Cerebellar nuclear complex (tissue), 1 donor: ENCODE measurements at places on chromosomes 7 and 10.

DNA sequence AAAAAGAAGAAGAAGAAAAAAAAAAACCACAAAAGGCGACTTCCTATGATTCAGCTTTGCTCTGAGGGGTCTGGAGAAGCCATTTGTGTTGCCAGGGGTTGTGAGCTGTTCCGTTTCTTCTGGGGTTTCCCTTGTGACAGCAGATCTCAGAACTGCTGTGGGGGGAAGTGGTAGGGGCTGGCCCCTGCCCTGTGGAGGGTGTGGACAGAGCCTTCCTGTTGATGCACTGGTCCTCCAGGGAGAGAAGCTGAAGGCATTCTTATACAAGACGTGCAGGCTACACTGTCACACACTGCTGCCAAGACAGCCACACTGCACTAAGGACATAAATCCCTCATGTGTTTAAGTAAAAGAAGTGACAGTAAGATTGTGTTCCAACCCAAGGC lies 17.3 kb upstream of the CSGALNACT2 start:
- no peak for DNase-seq

- DNase-seq: no peak
These were observed 739.7 kb downstream of the PARD3 start for GRCh38 chr10:34075254-34075926.

GRCh38 chr10:38118072-38118807 lies 24.1 kb downstream of the ZNF37A start:
- DNase-seq: no peak

DNA sequence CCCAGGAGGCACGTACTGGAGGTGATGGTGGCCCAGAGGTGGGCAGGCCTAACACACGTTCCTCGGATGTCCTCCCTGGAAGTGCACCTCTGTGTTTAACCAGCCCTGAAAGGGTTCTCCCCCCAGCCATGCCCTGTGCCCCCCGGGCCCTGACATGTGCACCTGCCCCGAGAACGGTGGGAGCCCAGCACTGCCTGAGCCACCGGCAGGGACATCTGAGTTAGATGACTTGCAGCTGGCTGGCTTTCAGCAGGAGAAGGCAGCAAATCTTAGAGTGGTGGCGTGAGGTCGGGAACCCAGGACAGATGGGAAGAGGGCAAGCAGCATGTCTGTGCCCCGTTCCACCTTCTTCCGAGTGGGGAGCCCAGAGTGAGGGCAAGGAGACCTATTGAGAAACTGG lies 291.8 kb downstream of the TCERG1L start:
- no peak for DNase-seq

DNA sequence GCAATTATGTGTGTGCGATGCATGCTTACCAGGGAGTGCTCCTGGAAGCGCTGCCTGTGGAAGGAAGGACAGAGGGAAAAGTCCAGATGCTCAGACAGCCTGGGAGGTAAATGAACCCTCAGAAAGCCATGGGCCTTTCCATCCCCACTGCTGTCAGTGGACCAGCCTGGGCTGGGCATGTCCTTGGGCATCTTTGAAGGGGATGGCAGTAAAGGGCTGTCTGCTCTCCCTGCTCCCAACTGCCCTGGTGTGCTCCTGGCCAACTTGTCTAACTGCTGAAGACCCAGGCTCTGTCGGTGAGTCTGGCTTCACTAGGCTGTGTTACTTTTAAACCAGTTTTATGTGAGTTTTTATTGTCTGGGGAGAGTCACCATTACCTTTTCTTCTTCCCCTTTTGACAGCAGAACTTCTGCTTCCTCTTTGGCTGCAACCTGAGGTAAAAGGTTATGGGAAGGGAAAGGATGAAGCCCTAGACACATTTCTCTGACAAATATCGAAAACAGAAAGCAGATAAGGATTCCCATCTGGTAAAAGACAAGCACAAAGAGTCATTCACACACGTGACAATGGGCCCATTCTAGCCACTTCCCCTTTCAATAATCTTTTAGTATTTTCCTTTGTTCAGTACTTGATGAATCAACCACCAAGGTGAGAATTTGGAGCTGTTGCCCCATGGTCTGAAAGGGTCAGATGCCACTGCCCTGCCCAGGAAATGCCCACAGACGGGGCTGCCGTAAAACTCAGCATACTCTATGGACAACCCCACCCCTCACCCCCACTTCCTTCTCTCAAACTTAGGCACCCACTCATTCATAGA lies 27.6 kb upstream of the PIK3AP1 start:
- no peak for DNase-seq

- no peak for DNase-seq
These were observed 125.2 kb downstream of the SLIT1 start for GRCh38 chr10:97060441-97061084.

- DNase-seq: no peak
These were observed 166.7 kb downstream of the POU6F2 start for GRCh38 chr7:39144420-39144819.

DNA sequence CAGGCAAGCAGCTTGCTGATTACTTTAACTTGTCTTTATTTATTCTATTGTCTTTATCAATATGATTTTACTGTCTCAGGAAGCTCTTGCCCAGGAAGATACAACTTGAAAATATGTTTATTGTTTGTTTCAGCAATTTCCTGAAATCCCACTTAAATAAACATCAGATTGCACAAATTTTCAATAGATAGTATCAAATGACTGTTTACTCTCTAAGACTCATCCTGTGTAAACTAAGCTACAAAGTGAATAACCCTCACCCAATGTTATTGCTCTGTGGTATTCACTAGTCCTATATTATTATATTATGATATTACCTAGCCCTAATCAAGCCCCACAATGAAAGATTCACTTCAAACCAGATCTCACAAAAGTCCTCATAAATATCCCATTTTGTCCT lies 130.4 kb upstream of the HPS1 start:
- DNase-seq: no peak

DNA sequence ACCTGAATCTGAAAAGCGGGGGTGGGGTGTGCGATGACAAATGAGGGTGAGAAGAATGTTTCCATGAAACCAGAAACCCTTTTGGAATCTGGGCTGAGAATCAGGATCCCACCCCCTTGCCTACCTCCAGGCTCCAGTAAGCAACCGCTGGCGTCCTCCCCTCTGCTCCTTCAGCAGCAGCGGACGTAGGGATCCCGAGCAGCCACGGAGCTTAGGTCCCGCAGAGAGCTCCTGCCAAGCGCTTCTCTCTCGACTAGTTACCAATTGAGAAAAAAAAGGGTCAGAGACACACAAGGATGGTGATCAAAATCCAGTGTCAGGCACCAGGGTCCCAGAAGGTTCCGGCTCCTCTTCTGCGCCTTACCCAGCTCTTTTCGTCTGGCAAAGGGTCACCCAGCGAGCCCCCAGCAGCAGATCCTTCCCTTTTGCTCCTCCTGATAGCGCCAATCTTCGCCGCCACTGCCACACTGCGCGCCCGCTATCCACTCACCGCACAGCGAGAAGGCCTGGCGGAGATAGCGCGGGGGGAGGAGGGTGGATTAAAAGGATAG lies 733.5 kb downstream of the ZWINT start:
- DNase-seq: no peak

- DNase-seq: no peak
These were observed 421.4 kb downstream of the GALNT17 start for GRCh38 chr7:71553306-71553705.

DNA sequence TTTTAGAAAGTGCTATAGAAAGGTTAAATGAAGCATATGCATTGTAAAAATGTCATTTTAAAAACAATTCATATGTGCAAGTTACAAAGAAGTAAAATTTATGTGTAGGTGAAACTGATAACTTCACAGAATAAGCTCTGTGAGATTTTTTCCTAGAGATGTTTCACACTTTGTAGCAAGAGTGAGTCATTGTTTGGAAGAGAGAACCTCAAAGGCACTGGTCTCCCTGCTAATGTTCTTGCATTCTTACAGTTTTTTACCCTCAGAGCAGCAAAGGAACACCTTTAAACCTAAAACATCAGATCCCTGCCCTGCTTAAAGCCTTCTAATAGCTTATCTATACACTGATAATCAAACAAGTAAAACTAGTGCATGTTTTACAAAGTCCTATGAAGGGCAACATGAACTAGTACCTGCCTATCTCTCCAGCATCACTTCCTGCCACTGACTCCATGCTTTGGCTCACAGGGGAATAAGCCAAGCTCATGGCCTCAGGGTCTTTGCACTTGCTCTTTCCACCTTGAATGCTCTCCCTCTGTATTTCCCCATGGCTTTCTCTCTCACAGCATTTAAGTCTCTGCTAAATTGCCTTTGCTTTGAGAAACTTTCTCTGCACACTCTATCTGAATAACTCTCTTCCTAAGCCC lies 997.0 kb downstream of the GATA3 start:
- no peak for DNase-seq

GRCh38 chr7:54967377-54967776 lies 51.4 kb upstream of the EGFR start:
- no peak for DNase-seq

DNA sequence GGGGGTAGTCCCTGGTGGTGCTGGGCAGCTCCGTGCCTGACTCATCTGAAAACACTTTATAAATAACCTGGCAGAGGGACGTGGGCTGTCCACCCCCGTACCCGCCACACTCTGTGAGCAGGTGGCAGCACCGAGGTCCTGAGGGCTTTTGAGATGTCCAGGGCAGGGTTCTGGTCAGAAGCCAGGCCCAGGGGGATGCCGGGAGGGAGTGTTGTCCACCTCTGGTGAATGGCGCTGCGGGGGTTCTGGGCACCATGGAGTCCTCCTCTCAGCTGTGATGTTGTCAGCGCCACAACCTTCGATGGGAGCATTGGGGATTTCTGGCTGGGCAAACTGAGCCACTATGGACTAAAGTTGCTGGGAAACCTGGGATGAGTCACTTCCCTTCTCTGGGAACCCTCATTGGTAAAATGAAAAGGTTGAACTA lies 27.4 kb upstream of the GOLGA7B start:
- no peak for DNase-seq

GRCh38 chr10:62437696-62438095 lies 63.5 kb downstream of the ZNF365 start:
- DNase-seq: no peak

GRCh38 chr7:52565974-52566373 lies 469.5 kb upstream of the POM121L12 start:
- no peak for DNase-seq

DNA sequence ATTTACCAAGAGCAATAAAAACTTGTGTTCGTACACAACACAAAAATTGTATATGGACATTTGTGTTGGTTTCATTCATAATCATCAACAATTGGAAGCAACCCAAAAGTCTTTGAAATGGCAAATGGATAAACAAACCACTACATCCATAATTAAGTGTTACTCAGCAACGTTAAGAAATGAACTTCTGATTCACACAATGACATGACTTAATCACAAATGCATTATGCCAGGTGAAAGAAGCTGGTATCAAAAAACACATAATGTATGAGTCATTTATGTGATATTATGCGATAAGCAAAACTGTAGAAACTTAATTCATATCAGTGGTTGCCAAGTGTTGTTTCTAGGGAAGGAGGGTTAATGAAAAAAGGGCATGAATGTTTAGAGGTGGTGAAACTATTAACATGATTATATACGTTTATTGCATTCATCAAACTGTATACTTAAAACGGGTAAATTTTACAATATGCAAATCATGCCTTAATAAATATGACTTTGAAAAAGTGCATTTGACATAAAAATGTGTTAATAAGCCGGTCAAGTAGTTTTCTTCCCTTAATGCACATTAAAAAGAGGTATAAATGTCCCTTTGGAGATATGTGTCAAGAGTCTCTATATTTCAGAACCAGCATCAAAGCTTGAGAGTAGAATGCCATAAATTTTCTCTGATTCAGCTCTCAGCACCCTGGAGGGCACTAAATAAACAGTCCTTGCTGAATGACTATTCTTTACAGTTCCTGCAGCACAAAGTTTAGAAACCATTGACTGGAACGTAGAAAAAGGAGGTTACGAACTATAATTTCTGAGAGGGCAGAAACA lies 84.8 kb upstream of the GRM3 start:
- no peak for DNase-seq

DNA sequence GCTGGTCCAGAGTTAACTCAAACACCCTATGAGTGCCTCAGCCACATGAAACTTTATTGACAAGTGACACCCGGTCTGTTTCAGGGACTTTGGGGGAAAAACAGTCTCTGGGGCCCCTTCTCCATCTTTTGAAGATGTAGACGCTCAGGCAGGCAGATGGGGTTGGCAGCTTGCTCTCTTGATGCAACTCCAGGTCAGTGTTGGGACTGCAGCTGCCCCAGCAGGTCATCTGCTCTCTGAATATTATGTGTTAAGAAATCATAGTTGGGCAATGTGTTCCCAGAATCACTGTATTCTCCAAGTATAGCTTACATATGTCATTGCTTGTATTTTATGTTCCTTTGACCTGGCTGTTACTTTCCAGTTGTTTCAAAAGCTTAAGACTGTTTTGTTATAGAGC lies 544.9 kb upstream of the MGMT start:
- no peak for DNase-seq

GRCh38 chr10:77404810-77405209 lies 232.8 kb downstream of the KCNMA1 start:
- no peak for DNase-seq

- DNase-seq: no peak
These were observed 32.1 kb upstream of the GNA12 start for GRCh38 chr7:2876031-2876731.

DNA sequence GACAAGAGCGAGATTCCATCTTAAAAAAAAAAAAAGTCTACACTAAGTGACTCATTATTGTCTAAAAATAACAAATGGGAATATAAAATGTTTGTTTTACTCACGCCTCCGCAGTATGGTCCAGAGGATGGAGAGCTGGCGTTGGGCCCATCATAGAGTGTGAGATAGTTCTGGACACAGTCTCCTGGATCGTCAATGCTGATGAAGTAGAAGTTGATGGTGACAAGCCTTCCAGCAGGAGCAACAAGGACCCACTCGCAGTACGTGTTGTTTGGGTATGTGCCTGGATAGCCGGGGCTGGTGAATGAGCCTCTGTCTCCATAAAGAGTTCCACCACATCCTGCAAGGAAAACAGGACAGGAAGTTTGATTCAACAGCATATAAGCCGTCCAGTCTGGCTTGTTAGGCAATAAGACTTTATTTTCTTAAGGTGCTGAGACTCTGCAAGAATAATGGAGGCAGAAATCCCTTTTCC lies 11.5 kb upstream of the RSU1 start:
- no peak for DNase-seq

GRCh38 chr7:121105262-121105661 lies 116.8 kb downstream of the CPED1 start:
- no peak for DNase-seq

DNA sequence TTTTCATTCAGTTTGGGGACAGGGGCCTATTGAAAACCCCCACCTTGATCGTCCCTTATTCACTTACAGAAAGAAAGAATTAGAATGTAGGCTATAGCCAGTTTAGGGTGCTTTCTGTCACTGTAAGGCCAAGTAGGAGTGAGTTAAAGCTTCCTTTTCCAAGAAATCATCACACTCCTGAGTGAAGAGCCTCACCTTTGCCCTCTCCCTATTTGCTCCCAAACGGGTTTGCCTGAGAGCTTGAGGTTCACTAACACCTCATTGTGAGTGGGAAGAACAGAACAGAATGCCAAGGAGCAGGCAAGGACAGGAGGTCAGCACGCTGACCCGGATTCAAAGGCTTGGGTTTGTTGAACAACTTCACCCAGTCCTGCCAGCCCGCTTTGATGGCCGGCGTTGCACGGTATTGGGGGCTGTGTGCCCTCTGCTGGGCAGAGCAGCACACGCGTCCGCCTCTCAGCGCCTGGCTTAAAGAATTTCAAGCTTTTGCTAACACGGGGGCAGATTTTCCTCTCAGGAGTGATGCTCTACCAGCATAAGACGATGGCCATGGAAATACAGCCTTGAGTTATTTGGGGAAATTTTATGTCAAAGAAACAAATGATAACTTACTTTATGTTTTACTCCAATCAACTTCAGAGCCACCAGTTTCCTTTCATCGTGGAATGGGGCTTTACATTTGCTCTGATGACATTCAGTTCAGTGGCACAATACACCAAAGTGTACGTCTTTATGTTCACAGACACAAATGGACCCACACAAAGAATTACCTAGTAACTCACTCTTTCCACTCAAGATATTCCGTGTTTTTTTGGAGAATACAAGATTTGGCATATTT lies 470.0 kb downstream of the SUGCT start:
- no peak for DNase-seq
